Activated CD4-positive, alpha-beta T cell treated with anti-CD3 and anti-CD28 coated beads, Interleukin-2, amount 10 ng/mL, durations not matched to agents 7 days and 5 days (primary cell): ENCODE measurements at places on chromosomes 2 and 18. TPM values are rescaled to one million over a fixed set of nuclear protein-coding genes. Genes with fewer than 3 reads are reported as not detected.

The ANO7 gene
- total RNA-seq = 0.12 TPM

The RAB27B gene
- 4.8 TPM for total RNA-seq

The SERPINB4 gene
- not detected for total RNA-seq

The COLEC11 gene
- 0.35 TPM for total RNA-seq

The IL36RN gene
- total RNA-seq = not detected

The LOXL3 gene
- total RNA-seq = 0.15 TPM

The NXPH2 gene
- total RNA-seq = not detected

The FOXD4L1 gene
- total RNA-seq = 0.25 TPM

The NDC80 gene
- total RNA-seq = 96.5 TPM

DNA sequence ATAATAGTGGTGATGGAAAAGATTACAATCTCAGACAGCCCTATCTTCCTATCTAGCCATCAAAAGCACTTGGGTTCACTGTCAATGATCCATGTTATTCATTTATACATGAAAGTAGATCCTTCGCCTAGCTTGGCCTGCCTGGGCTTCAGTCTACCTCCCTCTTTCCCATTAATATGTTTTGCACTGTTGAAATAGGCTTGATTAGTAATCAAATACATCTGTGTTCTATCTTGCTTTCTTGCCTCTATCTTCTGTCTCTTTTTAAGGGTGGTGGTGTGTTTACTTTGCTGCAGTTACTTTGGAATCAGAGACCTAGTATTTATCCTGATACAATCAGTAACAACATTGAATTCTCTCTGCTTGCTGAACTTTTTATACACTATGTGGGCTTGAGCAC, 521.2 kb downstream of the TNS1 start:
- H3K27ac ChIP-seq = no peak overlapping the region
- peaks cover 2% of the 10 kb centered on the region for H3K27me3 ChIP-seq
- H3K36me3 ChIP-seq = no peaks in the 10 kb centered on the region
- H3K4me1 ChIP-seq = no peaks in the 10 kb centered on the region

DNA sequence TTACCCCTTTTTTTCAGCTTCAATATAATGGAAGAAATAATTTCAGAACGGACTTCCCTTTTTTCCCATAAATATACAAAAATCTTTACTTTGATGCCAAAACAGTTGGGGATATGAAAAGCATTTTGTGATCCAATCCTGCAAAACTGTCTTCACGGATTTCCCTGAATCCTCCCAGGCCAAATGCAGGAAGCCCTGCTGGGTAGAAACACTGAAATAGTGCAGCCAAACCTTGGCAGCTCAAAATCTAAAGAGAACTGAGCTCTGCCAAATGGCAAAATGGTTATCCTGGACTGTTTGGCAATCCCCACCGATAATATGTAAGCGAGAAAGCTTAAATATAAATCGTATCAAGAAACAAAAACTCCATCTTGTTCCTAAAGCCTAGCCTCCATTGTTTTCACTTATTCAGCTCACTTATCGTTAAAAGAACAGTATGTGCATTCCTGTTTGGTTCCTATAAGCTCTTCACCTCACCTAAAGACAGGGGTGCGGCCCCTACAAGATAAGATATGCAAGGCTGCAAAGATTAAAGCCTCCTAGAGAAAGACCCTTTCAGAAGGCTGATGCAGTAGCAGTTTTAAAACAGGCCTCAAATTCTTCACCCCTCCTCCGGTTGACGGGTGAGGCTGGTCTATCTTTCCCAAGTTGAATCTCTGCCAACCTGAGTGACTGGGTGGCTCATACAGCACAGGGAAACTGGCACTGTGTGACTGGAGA, 48.6 kb downstream of the LAMA1 start:
- H3K4me3 ChIP-seq = no peak overlapping the region
- no peaks in the 10 kb centered on the region for H3K4me1 ChIP-seq
- no peaks in the 10 kb centered on the region for H3K27me3 ChIP-seq
- no peak for DNase-seq
- no peak overlapping the region for H3K27ac ChIP-seq
